Activated CD4-positive, alpha-beta T cell treated with anti-CD3 and anti-CD28 coated beads for 24 hours (primary cell): ENCODE measurements at places on chromosomes 5 and 9.

- no peak for DNase-seq
These were observed 25.2 kb upstream of the PLAC8L1 start for GRCh38 chr5:146130440-146131045.

DNA sequence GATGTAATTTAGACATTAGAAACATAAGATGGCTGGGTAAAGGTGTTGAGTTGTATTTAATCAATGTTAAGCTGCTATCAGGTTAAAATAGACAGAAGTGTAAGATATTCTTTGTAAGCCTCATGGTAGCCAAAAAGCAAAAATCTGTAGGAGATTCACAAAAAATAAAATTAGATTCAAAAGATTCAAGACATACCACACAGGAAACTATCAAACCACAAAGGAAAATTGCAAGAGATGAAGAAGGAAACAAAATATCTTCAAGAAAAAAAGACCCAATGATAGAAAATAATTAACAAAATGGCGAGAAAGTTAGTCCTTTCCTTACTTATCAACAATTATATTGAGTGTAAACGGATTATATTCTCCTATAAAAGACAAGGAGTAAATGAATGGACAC lies 15.3 kb downstream of the XRCC4 start:
- DNase-seq = no peak

GRCh38 chr5:9380109-9380508 lies 165.8 kb downstream of the SEMA5A start:
- DNase-seq = no peak

DNA sequence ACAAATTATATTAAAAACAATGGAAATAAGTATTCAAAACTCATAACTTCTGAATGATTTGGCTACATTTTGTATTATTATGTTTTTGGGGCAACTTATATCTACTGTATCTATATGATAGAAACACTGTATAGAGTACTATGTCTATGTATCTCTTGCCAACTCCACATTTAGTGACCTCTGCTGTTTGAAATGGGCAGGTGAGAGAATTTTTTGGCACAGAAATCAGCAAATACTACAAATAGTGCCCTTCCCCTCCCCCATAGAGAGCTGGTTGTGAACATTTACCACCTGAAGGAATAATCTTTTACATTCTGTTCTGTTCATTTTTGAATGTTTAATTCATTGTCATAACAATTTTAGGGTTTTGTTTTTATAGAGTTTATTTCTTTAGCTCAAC lies 545.3 kb downstream of the PDE4D start:
- no peak for DNase-seq

- DNase-seq = no peak
These were observed 103.6 kb upstream of the SAP30L start for GRCh38 chr5:154342211-154342610.

DNA sequence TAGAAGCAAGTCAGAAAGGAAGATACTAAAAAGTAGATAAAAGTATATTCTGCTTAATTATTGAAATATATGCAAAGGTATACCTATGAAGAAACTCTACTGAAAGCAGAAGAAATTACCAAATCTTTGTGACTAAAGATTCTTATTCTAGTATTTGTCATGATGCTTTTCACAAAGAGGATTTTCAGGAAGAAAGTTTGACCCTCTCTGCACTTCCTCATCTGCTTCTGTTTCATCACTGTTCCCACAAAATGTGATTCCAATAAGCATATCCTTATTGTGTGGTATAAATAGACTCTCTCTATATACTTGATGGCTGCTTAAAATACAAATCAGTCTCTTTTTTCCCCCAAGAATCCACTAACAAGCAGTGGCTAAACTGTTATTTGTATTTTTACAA lies 2139.6 kb upstream of the ACO1 start:
- DNase-seq = no peak

DNA sequence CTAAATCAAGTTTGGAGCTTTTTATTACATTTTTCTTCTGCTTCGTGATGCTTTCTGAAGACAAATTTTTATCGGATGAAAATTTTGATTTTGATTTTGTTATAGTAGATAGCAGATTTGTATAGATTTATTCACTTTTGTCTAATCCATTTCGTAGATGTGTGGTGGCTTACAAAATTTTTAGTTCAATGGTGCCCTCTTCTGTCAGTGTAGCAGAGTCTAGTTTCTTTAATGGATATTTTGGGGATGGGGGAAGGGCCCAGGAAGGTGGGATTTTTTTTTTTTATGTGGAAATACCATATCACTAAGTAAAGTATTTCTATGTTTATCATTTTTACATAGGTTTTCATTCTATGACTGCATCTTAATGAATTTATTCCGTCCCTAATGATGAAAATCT lies 259.9 kb upstream of the TARS1 start:
- DNase-seq = no peak

DNA sequence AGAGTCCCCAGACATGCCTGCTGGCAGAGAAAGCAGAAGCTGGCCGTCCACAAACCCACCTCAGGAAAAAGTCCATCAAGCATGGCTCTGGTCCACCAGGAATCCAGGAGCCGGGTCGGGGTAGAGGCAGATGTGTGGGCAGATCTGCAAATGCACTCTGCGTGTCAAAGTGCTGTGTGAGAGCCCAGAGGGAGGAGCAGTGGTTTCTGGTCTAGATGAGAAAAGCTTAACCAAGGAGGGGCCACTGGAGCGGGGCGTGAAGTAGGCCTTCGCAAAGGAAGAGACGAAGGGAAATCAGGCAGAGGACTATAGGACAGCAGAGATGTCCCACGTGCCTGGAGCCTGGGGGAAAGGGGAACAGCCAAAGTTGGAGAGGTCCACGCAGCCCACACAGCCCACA lies 40.0 kb downstream of the TTLL11 start:
- DNase-seq = no peak

DNA sequence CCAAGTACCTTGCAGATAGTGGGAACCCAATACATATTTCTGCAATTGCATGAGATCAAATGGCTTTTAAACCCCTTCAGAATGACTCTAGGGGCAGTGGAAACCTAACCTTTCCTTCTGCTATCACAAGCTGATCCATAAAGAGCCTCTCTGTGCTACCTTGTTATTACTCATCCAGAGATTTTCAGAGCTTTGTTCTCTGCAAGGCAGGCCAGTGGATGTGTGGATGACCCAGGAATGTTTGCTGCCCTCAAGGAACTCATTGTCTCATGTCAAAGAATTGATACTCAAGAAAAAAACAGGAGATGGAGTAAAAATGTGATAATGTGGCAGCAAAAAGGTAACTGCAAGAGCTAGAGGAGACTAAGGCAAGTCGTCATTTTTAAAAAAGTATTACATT lies 164.1 kb downstream of the HMHB1 start:
- no peak for DNase-seq

DNA sequence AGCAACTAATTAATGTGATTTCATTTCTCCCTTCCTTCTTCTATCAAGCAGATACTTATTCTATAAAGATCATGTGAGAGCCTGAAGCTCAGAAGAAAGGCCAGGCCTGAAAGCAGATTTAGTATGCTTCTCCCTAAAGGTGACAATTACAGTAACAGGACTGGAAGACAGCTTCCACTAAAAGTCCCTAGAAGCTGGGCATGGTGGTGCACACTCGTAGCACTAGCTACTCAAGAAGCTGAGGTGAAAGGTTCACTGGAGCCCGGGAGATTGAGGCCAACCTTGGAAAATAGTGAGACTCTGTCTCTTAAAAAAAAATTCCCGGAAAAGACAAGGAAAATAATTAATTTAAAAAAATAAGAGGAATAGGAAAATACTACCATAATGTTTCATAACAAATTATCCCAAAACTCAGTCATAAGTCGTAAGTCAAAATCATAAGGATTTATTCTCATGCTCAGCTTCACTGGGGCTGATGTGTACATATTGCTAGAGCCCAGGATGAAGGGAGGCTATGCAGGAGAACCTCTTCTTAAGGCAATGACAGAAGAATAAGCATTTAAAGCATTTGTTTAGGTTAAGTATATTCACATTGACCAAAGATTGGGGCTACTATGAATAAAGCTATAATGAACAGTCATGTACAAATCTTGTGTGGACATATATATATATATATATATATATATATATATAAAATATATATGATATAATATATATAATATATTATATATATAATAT lies 210.8 kb upstream of the SMARCA2 start:
- DNase-seq = no peak

DNA sequence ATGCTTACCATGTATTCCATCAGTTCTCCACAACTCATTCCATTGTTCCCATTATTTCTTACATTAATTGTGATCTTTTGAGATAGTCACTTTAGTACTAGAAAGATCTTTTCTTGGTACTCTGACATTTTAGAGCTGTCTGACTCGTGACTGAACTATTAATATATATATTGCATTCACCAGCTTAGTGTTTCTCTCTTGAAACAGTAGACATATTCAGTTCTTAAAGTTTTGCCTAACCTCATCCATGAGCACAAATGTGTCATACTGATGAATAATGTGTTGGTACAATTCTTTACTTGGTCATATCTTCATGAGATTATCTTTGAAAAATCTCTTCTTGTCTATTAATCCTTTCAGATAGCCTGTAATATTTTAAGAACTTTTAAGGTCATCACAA lies 74.3 kb downstream of the NLN start:
- DNase-seq = no peak
